ENCODE measurements at places on chromosomes 1 and 21. TPM values are rescaled to one million over a fixed set of nuclear protein-coding genes. Genes with fewer than 3 reads are reported as not detected.

The MARCKSL1 gene
- 52.2 TPM for total RNA-seq

DNA sequence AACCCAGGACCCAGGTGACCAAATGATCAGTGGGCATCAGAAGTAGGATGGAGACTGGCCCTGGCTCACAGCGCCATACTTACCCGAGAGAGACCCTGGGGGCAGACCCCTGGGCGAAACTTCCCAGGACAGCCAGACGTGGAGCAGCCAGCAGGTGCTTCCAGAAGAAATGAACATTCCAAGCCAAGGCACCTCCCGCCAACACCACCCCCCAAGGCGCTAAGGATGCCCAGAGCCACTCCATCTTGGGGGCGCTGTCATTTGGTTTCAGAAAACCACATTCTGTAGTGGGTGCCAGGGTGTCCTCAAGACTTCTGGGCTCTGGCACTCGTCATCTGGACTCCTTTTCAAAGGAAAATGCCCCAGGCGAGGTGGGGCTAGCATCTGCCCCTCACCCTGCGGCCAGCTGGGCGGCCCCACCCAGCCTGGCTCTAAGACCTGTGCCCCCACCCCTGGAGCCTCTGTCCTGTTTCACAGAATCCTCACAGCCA is 98.8 kb downstream of the RIPK4 start:
- no peak for DNase-seq

The HSD3B2 gene
- total RNA-seq, result 0.11 TPM

DNA sequence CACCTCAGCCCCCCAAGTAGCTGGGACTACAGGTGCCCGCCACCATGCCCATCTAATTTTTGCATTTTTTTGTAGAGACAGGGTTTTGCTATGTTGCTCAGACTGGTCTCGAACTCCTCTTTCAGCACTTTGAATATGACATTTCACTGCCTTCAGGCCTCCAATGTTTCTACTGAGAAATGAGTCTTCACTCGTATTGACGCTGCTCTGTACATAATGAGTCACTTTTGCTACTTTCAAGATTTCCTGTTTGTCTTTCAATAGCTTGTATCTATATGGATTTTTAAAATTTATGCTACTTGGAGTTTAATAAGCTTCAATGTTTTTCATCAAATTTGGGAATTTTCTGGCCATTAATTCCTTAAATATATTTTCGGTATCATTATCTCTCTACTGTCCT is 64.7 kb downstream of the GORAB start:
- no peak for DNase-seq

The CDC7 gene
- total RNA-seq, result 1.7 TPM

The TIMM17A gene
- total RNA-seq, result 75.4 TPM

- DNase-seq, result no peak
Observed at GRCh38 chr1:67970088-67970487, 80.3 kb downstream of the DIRAS3 start.

The ITLN1 gene
- 30.0 TPM for total RNA-seq

The CAPN9 gene
- total RNA-seq, result 0.23 TPM

The ANXA9 gene
- not detected for total RNA-seq

The RGL1 gene
- total RNA-seq, result 16.4 TPM

The REN gene
- total RNA-seq, result 0.51 TPM

DNA sequence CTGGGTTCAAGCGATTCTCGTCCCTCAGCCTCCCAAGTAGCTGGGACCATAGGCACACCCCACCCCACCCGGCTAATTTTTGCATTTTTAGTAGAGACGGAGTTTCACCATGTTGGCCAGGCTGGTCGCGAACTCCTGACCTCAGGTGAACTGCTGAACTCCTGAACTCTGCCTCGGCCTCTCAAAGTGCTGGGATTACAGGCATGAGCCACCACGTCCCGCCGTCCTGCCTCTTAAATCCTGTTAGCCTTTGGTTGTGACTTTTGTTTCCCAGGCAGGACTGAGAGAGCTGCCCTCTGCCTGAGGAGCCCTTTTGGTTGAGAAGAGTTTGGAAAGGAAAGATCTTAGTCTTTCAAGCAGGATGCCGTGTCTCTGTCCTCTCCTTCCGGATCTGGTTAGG is 59.3 kb upstream of the C1orf174 start:
- DNase-seq, result no peak

GRCh38 chr1:224430511-224431113 is 4.0 kb downstream of the WDR26 start:
- no peak for DNase-seq

GRCh38 chr1:246095443-246095842 is 411.6 kb downstream of the SMYD3 start:
- DNase-seq, result no peak

DNA sequence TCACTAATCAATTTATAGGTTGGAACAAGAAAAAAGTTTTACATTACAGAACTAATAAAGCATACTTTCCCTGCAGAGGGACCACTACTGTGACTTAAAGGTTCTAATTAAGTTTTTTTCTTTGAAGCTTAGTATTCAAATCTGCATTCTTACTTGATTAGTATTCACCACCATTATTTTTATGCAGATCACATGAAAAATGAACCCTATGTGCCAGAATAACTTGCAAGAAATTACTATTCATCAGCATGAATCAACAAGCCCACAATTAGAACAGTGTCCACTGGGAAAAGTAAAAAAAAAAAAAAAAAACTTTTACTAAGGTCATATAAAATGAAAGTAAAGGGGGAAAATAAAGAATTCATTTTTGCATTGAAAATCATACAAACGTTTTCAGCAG is 90.8 kb downstream of the SMYD3 start:
- DNase-seq, result no peak

DNA sequence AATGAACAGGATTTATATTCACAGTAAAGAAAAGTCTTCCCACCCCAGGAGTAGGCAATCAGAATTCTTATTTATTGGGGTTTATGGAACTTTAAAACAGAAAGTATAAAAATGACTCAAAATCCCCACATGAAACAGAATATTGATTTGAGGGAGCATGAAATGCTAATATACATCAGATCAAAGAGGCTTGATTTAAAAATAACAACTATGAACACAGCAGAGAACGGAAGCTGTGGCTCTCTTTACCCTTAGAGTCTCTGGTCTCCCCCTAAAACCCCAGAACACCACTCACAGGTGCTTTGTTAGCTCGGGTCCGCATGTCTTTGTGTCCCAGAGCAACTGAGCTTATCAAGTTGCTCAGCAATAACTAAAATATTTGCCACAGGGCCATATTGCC is 31.2 kb upstream of the FASLG start:
- no peak for DNase-seq

GRCh38 chr1:101365186-101365585 is 128.4 kb downstream of the S1PR1 start:
- no peak for DNase-seq

- no peak for DNase-seq
Observed at GRCh38 chr21:24367936-24368335, 1239.3 kb downstream of the MRPL39 start.

The TNFRSF4 gene
- 2.0 TPM for total RNA-seq

- DNase-seq, result no peak
Observed at GRCh38 chr1:229396585-229397206, 37.2 kb downstream of the ACTA1 start.

The MYOCOS gene
- total RNA-seq, result not detected

The RIMS3 gene
- total RNA-seq, result 4.6 TPM

GRCh38 chr1:166200743-166201142 is 33.9 kb upstream of the FAM78B start:
- DNase-seq, result no peak

The DNAI4 gene
- total RNA-seq, result 26.4 TPM

The RPTN gene
- not detected for total RNA-seq

The CD1B gene
- total RNA-seq, result not detected

- DNase-seq, result no peak
Observed at GRCh38 chr1:215888159-215888558, 321.1 kb downstream of the KCTD3 start.

- no peak for DNase-seq
Observed at GRCh38 chr1:84300501-84300900, 1.0 kb upstream of the SAMD13 start.

The ETS2 gene
- total RNA-seq, result 44.4 TPM

DNA sequence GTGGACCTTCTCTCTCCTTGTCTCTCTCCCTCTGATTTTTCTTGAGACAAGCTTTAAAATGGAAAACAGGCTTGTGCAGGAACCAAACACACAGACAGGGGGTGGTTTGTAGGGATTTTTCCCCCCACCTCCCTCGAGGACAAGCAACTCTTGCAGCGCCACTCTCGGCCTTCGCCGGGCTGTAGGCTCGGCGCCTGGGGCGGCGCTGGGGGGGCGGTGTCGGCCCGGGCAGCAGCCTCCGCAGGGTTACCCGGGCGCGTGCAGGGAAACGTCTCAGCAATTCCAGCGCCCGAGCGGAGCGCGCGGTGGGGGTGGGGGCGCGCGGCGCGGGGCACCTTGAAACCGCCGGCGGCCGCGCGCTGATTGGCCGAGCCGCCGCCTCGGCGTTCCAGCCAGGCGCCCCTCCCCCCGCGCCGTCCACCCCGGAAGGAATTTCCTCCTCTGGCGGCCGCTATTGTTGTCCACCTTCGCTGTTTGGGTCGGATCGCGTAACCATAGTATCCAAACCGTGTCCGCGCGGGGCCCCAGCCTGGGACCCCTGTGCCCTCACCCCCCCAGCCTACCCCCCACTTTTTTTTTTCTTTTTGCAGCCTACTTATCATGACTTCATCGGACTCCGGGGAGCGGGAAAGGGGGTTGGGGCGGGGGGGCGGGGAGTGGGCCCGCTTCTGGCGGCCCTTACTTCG is 59.8 kb upstream of the ACOT11 start:
- peak; percentile 98 for DNase-seq

DNA sequence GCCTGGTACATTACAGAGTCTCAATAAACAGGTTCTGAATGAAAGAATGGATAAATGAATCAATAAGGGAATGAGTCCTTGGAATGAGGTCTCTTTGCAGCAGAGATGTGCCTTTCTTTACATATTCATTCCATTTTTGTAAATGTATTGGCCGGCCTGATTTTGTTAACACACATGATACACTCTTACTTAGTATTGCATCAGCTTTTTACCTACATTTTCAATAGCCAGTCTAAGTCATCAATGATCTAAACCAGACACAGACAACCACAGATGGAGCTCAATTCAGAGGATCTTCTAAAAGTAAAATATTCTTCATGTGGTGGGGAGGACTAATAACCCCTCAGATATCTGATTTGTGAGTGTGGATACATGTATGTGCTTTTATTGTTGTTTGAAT is 653.1 kb downstream of the LMO4 start:
- no peak for DNase-seq

- no peak for DNase-seq
Observed at GRCh38 chr1:164599272-164599671, 40.3 kb downstream of the PBX1 start.

The GALNT2 gene
- total RNA-seq, result 45.5 TPM

The CFAP107 gene
- not detected for total RNA-seq

The KRTAP19-3 gene
- not detected for total RNA-seq

DNA sequence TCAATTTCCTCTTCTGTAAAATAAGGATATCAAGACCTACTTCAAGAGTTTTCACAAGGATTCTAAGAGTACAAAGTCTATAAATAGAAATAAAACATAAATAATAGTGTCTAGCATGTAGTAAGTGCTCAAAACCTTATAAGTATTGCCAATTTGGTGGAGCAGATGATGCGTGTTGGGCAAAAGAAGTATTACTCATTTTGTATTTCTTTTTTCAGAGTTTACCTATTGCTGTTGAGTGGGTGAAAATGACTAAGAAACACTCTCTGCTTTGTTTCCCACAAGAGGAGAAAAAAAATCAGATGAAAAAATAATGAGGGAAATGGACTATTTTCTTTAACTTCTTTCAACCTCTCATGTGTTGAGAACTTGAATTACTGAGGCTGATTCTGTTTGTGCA is 103.3 kb upstream of the KCNK2 start:
- DNase-seq, result no peak

DNA sequence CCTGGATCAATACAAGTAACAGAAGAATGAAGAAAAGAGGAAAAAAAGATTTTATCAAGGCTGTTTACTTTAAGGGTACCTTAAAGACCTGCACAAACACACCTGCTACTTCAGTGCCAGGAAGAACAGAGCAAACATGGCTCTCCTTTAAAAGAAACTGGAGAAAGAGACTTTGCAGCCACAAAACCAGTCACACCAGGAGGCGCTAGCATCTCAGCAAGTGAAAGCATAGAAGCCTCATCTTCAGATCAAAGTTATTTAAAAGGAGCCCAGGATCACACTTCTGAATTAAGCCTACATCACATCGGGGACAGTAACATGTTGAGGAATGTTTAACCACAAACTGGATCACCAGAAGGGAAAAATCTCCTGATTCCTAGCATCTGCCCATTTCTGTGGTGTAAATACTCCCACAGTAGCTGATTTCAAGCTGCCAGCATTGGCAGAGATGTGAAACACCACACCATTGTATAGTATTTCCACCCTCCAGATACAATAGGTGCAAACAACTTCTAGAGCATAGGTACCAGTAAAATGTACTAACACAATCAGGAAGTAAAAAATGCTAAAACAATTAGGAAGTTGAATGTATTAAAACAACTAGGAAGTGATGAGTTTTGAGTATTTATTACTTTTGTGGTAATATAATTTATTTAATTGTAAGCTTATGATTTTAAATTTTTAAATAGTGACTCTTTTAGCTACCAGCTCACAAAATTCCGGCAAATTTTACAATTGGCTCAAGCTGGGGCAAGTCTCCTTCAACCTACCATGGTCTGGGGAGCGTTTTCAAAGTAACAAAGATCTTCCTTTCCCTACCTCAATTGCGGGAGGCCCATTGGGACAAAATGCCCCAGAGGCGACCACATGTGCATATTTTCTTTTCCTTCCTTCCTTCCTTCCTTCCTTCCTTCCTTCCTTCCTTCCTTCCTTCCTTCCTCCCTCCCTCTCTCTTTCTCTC is 105.3 kb upstream of the CLDN14 start:
- DNase-seq, result no peak

The SLC1A7 gene
- total RNA-seq, result 0.71 TPM

DNA sequence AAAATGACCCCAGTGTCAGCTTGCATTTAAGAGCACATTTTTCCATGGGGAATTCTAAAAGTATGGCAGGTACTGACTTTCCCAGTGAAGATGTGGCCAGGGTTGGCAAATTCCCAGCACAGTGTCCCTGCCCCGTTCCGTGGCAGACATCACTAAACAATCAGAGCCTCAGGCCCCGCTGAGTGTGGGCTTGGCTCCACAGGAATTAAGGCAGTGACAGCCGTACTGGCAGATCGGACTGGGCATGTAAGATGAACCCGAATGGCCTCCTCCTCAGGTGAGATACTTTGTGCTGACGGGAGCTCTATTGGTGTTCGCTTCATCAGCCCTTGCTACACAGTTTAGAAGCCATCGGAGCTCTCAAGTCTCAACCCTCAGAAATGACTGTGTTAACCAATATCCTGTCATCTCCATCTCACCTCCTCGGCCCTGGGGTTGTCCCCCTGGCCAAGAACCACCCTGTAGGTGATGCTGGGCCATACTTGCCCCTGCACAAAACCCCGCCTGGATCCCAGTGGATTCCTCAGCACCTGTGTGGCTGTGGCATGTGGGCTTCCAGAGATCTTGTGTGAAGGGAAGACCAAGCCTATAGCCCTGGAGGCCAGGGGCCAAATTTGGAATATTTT is 29.0 kb upstream of the ABCG1 start:
- DNase-seq, result no peak

- DNase-seq, result no peak
Observed at GRCh38 chr21:14836950-14837349, 227.8 kb downstream of the NRIP1 start.

- DNase-seq, result no peak
Observed at GRCh38 chr1:14350197-14350596, 248.3 kb upstream of the KAZN start.

- DNase-seq, result no peak
Observed at GRCh38 chr1:44072204-44072603, 40.9 kb upstream of the SLC6A9 start.

The ADGRL4 gene
- 17.6 TPM for total RNA-seq
